ENCODE measurements at places on chromosomes 11 and 22. TPM values are rescaled to one million over a fixed set of nuclear protein-coding genes. Genes with fewer than 3 reads are reported as not detected.

DNA sequence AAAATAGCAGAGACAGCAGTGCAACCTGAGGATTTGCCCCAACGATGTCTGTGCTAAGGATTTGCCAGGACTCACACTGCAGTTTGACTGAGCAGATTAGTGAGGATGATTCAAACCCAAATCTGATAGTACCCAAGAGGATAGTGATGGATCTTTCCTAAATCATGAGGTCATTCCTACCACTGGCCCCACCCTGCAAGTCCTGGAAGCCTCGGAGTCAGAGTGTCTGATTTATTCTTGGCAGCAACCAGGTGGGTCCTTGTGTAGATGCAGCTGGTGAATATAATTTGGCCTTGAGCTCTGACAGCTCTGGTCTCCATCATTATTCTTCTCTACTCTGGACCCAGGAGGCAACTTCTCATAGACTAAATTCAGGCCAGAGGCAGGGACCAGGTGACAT lies 179.3 kb upstream of the RAG2 start:
- no peak for DNase-seq

- DNase-seq: no peak
Observed at GRCh38 chr22:48309115-48309705, 1518.5 kb downstream of the BRD1 start.

The RBMXL2 gene
- total RNA-seq: not detected

DNA sequence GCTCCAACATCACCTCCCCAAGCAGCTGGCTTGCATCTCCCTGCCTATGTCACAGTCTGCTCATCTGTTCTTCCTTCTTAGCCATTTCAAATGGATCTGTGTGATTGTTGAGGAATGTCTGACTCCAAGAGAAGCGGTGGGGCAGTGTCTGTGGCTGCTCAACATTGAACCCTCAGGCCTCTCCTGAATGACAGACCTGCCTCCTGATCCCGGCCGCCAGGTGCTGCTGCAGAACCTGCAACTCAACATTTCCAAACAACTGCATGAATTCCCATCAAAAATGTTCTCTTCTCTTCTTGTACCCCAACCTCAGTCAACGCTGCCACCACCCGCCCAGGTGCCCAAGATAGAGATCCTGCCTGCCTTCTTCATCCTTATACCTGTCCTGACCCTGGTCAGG lies 132.5 kb downstream of the FBXO7 start:
- DNase-seq: no peak

DNA sequence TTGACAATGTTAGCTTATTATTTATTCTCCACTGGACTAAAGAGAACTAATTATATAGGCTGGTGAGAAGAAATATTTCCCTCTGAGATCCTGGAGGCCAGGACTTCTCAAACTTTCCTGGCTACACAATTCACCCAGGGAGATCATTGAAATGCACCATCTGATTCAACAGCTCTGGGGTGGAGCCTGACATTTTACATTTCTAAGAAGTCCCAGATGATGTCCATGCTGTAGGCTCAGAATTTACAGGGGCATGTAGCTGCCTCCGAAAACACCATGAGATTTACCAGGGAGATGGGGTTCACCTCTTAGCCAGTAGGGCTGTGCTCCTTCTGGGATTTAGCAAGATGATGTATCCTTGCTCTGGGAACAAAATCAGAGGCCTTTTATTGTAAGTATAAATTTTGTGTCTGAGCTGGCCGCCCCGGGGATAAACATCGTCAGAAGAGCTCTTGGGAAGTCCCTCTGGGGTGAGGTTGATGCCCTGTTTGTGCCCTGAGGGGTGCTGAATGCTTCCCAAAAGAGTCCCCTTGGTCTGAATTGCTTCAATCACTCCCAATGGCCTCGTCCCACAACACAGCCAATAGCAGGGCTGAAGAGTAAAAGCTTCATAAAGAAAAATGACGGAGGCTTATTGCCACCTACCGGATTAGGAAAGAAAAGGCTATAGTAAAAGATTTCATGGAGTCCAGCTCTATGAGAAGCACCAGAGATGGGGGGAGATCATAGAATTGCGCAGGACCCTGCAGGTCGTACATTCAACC lies 33.4 kb upstream of the API5 start:
- no peak for DNase-seq

DNA sequence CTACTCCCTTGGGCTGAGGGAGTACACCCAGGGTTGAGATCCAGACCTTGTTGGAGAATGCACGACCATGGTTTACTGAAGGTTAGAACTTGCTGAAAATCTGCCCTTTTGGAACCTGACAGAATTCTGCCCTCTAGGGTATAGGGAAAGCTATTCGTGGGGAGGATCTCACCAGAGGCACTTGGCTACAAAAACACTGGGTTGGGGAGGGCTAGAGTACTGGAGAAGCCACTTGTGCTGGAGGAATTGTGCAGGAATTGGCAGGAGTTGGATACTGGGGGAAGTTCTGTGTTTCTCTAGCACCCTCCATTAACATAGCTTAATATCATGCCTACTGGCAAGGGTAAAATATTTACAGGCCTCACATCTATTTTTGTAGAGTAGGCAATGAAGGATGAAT lies 55.8 kb downstream of the PPME1 start:
- DNase-seq: no peak

DNA sequence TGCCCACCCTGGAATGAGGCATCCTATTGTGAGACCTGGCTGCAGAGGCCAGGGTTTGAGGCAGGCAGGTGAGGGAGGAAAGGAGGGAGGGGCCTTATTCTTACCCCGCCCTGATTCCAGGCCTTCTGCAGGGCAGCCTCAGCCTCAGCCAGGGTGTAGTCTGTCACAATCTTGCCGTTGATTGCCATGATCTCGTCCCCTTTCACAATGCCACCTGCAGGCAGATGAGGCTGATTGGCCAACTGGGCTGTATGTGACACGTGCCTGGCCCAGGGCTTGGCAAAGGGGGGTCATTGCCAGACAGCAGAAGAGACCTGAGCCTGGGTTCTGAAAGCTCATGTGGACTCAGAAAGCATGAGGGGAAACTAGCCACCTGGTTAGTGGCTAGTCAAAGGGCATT lies 21.4 kb upstream of the ABCC8 start:
- DNase-seq: no peak

The PKNOX2 gene
- 5.1 TPM for total RNA-seq

- DNase-seq: no peak
Observed at GRCh38 chr11:116576526-116576925, 196.3 kb downstream of the BUD13 start.

The KCNK4 gene
- not detected for total RNA-seq

GRCh38 chr11:11313902-11314692 lies 39.0 kb downstream of the CSNK2A3 start:
- no peak for DNase-seq

DNA sequence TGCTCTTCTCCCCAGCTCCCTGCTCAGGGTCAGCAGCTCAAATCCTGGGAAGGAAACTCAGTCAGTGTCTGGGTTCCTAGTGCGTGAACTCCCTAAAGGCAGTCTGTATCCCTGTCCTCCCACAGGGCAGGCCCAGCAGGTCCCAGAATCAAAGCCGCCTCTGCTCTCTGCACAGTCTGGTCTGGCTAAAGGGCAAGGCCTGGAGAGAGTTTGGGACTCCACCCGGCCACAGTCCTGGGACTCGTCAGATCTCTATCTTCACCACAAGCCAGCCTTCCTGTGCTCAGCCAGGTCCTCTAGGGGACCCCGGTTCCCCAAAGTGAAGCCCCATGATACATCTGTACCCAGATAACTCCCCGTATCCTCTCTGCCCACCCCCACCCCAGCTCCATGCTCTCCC lies 56.2 kb upstream of the CSNK2A3 start:
- DNase-seq: no peak

DNA sequence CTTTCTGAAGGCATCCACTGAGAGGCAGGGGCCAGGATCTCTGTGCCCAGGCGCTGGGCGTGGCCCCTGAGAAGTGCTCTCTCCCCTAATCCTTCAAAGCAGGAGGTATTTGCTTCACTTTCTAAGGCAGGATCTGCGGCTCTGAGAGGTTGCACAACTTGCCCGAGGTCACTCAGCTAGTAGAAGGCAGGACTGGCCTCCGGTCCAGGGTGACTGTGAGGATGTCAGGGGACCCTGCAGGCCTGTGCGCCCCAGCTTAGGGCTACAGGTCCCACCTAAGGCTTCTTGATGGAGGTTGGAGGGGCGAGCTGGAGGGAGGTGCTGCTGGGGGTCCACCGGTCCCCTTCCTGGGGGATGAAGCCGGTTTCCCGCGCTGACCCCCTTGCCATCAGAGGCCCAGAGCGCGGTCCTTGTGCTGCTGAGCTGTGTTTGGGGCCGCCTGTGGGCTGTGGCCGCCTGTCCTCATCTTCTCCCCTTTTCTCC lies 979 bp downstream of the SMIM38 start:
- DNase-seq: no peak

- peak; percentile 94 for DNase-seq
Observed at GRCh38 chr11:66981976-66982578, 7.0 kb downstream of the C11orf86 start.

- DNase-seq: no peak
Observed at GRCh38 chr22:19619144-19620009, 94.9 kb upstream of the SEPTIN5 start.

DNA sequence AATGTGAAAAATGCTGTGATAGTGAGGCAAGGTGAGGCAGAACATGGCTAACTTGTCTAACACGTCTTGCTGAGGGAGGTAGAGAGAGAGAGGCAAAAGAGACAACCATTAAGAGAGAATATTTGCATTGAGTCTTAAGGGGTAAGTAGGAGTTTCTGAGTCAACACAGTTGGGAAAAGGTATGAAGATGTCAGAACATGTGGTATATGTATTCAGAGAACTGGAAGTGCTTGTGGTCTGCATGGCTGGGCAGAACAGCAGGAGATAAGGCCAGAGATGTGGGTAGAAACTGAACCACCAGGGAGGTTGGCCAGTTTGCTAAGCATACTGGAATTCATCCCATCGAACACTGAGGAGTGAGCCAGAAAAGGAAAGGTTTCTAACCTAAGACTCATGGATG lies 25.0 kb upstream of the SLC5A1 start:
- no peak for DNase-seq

The ADAMTS8 gene
- 14.1 TPM for total RNA-seq

DNA sequence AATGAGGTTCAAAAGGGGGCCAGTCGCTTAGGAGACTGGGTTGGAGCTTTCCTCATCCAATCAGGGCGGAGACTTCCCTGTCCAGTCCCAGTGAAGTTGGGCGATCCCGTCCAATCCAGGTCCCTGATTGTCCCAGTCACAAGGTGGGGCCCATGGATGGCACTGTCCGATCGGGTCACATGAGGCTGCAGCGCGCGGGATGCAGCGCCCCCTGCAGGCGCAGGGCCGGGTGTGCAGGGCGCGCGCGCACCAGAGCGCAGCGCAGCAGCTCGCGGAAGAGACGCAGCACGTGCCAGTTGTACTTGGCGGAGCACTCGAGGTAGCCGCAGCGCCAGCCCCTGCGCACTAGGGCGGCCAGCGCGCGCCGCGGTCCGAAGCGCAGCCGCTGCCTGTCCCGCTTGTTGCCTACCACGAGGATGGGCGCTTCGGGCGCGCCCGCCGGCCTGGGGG lies 2.3 kb downstream of the RASL10A start:
- no peak for DNase-seq

GRCh38 chr22:18952022-18952421 lies 15.9 kb upstream of the PRODH start:
- DNase-seq: no peak

DNA sequence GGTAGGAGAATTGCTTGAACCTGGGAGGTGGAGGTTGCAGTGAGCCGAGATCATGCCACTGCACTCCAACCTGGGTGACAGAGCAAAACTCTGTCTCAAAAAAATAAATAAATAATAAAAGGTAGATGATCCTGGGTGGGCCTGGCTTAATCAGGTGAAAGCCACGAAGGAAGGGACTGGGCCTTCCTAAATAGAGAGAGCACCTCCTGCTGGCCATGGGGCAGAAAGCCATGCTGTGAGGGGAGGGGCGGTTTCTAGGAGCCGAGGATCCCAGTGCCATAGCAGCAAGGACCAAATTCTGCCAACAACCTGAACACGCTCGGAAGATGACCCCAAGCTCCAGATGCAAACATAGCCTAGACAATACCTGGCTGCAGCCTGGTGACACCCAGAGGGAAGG lies 24.5 kb upstream of the DGKZ start:
- DNase-seq: no peak

The OR8B3 gene
- not detected for total RNA-seq

GRCh38 chr22:40707154-40707553 lies 27.9 kb downstream of the MCHR1 start:
- no peak for DNase-seq

The GRAP2 gene
- 9.8 TPM for total RNA-seq

The OR5B21 gene
- not detected for total RNA-seq

GRCh38 chr11:115284773-115285172 lies 219.4 kb downstream of the CADM1 start:
- DNase-seq: no peak

- DNase-seq: no peak
Observed at GRCh38 chr11:37100008-37100407, 502.0 kb upstream of the RAG2 start.

DNA sequence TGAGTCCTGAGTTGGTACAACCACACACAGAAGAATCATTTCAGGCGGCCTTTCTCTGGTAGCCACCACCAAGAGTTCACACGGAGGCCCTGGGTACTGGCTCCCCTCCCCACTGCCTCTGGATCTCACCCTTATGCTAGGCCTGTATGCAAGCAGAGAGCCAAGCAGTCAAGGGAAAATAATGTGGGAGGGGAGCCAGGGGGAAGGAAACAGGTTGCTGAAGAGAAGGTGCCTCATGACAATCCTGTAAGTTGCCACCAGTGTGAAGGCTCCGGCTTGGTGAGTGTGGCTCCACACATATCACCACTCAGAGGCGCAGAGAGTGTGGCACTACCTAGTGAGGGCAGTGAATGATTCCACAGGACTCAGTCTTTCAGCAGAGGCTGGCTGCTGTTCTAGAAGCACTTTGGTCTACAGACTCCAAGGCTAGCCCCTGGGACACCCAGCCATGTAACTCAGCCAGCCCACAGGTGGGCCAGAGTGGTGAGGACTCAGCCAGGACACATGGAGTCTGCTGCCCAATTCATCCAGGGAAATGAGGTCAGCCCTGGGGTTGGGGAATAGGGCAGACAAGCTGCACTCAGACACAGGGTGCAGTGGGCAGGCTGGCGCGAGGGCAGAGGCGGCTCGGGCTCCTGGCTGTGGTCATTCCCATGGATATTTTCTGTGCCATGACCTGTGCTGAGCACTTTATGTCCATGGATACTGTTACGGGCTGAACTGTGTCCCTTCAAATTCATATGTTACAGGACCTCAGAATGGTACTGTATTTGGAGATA lies 49.0 kb upstream of the SERPIND1 start:
- DNase-seq: no peak

The PGGHG gene
- total RNA-seq: 42.8 TPM

Measured in mucosa of gallbladder (tissue), 1 donor.